Tibial nerve (tissue), 4 donors: ENCODE measurements at places on chromosomes 11 and 22. TPM values are rescaled to one million over a fixed set of nuclear protein-coding genes. Genes with fewer than 3 reads are reported as not detected.

TP53AIP1 gene
- total RNA-seq = not detected

DNA sequence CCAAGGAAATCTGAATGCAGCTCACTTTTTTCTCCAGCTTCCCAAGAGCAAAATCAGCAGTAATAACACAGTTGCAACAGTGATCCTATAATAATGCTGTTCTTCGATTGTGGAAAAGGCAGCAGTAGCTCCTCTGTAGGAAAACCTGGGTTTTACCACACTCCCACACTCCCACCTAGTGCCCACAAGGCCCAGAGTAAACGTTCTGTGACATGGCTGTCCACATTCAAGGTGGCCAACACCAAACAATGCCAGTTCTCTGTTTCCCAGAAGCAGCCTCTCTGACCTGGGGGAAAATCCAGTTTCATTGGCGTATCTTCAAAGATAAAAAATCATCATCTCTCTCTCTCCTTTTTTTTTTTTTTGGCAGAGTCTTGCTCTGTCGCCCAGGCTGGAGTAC is 40.2 kb downstream of the WT1 start:
- H3K27ac ChIP-seq = no peak overlapping the region
- no peak overlapping the region for H3K4me3 ChIP-seq
- no peaks in the 10 kb centered on the region for H3K36me3 ChIP-seq
- H3K4me1 ChIP-seq = no peaks in the 10 kb centered on the region

C11orf65 gene
- total RNA-seq = 3.7 TPM

GRCh38 chr11:63445720-63446119 is 45.2 kb downstream of the PLAAT5 start:
- no peaks in the 10 kb centered on the region for H3K36me3 ChIP-seq
- no peak overlapping the region for H3K27ac ChIP-seq
- no peaks in the 10 kb centered on the region for H3K27me3 ChIP-seq

GRCh38 chr11:65113839-65114238 is 2.2 kb downstream of the TM7SF2 start:
- H3K27ac ChIP-seq = no peak overlapping the region
- no peaks in the 10 kb centered on the region for H3K36me3 ChIP-seq
- DNase-seq = no peak
- H3K4me3 ChIP-seq = no peak overlapping the region

DNA sequence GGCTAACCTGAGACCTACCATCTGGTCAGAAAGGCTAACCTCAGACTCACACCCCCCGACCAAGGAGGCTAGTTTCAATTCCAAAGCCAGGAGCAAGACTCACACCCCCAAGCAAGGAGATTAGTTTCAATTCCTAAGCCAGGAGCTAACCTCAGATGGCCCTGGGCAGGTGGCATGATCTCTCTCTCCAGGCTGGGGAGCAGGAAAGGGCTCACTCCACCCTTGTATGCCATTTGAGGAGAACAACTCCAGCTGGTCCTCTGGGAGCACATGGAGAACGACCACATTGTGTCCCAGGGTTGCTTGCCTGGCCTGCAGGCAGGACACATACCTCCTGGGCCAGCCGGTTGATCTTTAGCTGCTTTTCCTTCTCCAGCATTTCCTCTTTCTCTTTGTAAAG is 32.6 kb downstream of the USH1C start:
- H3K27me3 ChIP-seq = no peaks in the 10 kb centered on the region
- H3K4me1 ChIP-seq = peaks cover 16% of the 10 kb centered on the region
- DNase-seq = no peak
- no peak overlapping the region for H3K27ac ChIP-seq
- no peaks in the 10 kb centered on the region for H3K36me3 ChIP-seq

TEAD1 gene
- 127 TPM for total RNA-seq

DNA sequence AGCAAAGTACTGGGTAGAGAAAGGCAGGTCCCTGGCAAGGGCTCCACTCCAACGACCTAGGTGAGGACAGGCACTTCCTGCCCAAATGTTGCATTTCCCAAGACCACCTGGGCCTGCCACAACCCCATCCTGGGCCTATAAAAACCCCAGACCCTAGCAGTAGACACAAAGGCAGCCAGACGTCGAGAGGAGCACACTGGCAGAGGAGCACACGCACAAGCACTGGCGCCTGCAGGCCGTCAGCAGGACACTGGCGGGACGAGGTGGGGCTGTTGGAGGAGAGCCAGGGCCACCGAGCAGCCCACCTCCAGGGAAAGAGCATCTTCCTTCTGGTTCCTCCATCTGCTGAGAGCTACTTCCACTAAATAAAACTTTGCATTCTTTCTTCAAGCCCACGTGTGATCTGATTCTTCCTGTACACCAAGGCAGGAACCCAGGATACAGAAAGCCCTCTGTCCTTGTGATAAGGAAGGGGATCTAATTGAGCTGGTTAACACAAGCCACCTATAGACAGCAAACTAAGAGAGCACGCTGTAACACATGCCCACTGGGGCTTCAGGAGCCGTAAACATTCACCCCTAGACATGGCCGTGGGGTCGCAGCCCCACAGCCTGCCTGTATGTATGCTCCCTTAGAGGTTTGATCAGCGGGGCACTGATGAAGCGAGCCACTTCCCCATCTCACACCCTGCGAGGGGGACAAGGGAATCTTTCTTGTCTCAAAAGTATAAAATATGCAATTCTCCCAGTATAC is 89.7 kb upstream of the MTMR2 start:
- H3K27ac ChIP-seq = peak overlapping the region; percentile 83
- no peak overlapping the region for H3K4me3 ChIP-seq
- no peaks in the 10 kb centered on the region for H3K36me3 ChIP-seq
- H3K27me3 ChIP-seq = no peaks in the 10 kb centered on the region
- DNase-seq = no peak

DNA sequence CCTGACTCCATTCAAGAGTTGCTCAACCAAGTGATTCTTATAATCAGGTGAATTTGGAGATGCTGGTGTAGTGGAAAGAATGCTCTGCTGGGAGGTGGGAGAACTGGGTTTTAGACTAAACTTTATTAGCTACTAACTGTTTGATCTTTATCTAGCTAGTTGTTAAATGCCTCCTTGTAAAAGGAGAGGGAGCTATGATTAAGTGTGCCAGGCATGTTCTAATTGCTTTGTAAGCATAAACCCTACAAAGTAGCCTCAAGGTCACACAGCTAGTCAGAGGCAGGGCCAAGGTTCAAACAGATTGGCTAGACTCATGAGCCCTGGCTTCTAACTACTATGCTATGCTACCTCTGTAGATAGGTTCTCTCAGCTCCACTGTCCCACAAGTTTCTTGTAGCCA is 105.5 kb downstream of the NXPE2 start:
- no peak overlapping the region for H3K27ac ChIP-seq
- no peaks in the 10 kb centered on the region for H3K27me3 ChIP-seq
- H3K4me3 ChIP-seq = no peak overlapping the region
- H3K36me3 ChIP-seq = no peaks in the 10 kb centered on the region

DNA sequence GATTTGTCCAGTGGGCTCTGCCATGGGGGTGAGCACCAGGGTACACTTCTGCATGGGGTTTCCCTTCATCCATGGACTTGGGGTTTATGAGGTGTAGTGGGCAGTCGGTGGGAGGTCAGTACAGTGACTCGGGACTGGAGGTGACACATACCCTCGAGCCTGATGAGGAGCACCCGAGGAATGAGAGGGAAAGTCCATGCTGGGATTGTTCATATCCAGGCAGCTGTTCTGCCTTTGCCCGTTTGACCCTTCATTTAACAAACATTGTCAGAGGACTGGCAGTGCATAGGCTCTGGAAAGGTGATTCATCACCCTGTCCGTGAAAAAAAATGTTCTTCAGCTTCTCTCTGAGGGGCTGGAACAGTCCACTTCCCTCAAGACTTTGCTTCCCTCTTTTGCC is 2.7 kb downstream of the NAV2 start:
- no peak for DNase-seq
- no peaks in the 10 kb centered on the region for H3K36me3 ChIP-seq
- H3K27me3 ChIP-seq = peaks cover 13% of the 10 kb centered on the region
- no peak overlapping the region for H3K27ac ChIP-seq
- peak overlapping the region; percentile 80 for H3K4me3 ChIP-seq

DNA sequence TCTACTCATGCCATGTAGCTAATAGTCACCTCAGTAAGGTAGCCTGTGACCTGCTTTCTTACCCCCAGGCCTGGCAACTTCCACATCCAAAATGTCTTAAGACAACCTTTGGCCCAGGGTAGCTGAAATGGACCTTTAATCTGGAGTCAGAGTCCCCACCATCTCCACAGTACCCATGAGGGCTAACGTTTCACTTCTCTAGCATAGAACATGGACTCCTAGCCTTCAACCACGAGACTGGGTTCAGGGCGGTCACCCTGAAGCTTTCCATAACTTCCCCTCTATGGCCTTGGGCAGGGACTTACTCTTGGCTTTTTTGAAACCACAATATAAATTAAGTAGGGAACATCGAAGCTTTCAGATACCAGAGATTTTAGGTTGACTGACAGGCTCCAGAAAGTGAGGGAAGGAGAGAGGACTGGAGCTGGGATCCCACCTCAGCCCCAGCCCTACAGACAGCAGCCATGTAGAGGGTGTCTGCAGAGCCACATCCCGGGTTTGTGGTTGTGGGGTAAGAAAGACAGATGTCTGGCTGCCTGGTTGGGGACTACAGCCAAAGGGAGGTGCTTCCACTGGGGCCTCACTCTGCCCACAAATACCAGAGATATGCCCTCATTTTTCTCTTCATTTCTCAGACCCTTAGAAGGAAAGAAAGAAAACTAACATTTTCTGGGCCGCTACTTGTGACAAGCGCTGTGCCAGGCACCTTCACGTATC is 2.6 kb downstream of the TBC1D10A start:
- H3K4me3 ChIP-seq = peak overlapping the region; percentile 75
- H3K27ac ChIP-seq = peak overlapping the region; percentile 97
- H3K36me3 ChIP-seq = no peaks in the 10 kb centered on the region
- DNase-seq = no peak

DNA sequence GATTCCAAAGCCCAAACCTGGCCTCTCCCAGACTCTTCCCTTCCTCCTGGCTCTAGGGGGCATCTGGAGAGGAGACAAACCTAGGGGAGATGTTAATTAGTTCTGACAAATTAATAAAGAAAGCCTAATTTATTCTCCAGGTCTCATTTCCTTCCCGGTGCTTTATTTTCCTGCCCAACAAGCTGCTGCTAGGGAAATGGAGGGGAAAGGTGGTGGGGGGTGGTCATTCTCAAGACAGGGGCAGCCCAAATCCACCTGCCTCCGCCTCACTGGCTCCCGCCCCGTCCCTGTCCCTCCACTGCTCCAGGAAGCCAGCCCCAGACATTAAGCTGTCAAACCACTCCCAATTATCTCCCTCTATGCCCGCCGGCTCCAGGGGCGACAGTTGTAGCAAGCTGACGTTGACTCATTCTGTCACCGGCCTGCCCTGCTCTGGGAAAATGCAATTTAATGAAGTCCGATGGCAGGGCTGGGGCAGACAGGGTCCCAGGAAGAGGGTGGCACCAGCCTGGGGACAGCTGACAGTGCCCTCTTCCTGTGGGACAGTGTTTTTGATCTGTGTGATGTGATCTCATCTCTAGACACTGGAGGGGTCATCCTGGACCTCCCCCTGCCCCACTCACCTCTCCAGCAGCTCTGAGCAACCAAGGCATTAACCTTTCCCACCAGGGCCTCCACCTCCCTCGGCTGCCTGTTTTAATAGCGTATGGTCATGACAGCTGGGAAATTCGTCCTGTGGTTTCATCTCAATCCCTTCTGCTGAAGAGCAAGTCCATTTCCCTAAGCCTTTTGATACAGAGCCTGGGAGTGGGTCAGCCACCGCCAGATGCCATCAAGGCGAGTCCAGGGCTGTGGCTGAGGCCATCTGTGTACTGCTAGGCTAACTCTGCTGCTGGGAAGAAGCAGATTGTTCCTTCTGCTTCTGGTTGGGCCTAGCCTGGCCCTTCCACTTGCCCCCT is 27.1 kb downstream of the NECTIN1 start:
- no peaks in the 10 kb centered on the region for H3K36me3 ChIP-seq
- H3K4me3 ChIP-seq = no peak overlapping the region
- H3K27ac ChIP-seq = no peak overlapping the region
- H3K27me3 ChIP-seq = no peaks in the 10 kb centered on the region
- no peak for DNase-seq

DNA sequence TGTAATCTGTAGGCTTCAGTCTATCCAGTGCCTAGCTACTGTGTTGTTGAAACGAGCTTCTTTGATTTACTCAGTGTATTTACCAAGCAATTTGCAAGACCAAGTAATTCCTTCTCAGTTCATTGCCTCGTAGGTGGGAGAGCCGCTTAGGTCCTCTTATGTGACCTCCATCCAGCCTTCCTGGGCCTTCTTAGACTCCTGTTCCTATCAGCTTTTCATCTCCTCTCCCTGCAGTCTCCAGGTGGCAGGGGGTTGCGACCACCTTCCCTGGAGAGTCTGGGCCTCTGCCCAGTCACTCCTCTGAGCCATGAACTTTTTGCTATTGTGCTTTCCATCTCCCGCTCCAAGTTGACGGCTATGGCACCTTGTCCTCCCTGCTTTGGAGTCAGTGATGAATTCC is 251.8 kb downstream of the KIRREL3 start:
- H3K4me1 ChIP-seq = no peaks in the 10 kb centered on the region
- no peak for DNase-seq
- no peaks in the 10 kb centered on the region for H3K36me3 ChIP-seq
- no peak overlapping the region for H3K27ac ChIP-seq

DNA sequence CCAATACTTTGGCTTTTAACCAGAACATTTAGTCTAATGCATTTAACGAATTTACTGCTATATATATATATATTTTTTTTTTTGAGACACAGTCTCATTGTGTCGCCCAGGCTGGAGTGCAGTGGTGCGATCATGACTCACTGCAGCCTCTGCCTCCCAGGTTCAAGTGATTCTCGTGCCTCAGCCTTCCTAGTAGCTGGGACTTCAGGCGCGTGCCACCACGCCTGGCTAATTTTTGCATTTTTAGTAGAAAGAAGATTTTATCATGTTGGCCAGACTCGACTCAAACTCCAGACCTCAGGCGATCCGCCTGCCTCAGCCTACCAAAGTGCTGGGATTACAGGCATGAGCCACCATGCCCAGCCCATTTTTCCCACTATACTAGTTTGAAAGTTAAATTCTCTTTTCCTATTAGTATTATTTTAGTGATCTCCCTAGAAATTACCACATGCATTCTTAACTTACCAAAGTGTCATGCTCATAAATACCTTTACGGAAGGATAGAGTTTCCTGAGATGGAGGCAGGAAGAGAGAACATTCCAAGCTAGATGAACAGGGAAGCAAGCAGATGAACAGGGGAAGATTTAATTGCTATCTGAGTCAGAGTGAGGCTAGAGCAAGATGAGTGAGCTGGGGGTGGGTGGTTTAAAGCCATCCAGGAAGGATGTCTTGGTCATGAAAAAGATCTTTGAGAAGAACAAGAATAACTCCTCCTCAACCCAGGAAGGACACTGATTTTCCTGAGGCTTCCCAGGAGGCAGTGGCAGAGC is 4.4 kb upstream of the PGAP2 start:
- H3K36me3 ChIP-seq = no peaks in the 10 kb centered on the region
- no peak overlapping the region for H3K4me3 ChIP-seq
- no peaks in the 10 kb centered on the region for H3K27me3 ChIP-seq

FJX1 gene
- total RNA-seq = 3.6 TPM

DNA sequence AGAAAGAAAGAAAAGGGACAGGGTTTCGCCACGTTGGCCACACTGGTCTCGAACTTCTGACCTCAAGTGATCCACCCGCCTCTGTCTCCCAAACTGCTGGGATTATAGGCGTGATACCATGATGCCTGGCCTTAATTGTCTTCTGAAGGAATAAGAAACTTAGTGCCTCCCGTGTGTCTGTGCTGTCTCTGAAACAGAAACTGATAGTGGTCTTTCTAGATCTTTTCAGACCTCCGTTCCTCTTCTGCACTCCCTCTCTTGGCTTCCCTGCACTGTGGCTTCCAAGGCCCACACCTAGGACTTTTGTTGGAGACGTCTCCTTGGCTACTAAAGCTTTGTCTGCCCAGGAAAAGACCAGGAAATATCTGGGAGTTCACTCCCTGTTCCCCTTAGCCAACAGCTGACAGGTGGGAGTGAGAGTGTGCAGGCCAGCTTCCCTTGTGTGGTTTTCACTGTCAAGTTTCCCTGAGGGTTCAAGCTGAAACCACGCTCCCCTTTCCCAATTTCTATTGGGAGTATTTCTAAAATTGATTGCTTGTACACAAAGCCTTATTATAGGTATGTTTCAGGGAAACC is 10.1 kb upstream of the HTR3B start:
- H3K4me3 ChIP-seq = no peak overlapping the region
- no peaks in the 10 kb centered on the region for H3K36me3 ChIP-seq
- H3K4me1 ChIP-seq = no peaks in the 10 kb centered on the region
